NCI-H1105 treated with DMSO at 0.1 percent for 48 hours (cell line): ENCODE measurements at places on chromosomes 6 and 20.
A peak's percentile ranks its signal among the peaks of the same experiment; 100 is the strongest.

- DNase-seq, result no peak
These were observed 32.6 kb upstream of the TAB2 start for GRCh38 chr6:149284904-149285303.

DNA sequence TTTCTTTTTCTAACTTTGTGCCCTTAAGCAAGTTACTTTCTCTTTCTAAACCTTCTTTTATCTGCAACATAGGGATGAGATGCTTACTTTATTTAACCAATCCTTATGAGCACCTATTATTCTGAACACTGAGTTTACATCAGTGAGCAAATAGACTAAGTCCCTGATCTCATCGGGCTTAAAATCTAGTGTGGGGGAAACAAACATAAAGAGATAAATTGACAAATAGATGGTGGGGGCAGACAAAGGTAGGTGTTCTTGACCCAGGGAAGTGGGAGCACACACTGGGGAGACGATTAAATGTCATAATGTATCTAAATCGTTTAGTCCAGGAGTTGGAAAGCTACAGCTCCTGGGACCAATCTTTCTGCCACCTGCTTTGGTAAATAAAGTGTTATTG, 129.6 kb downstream of the TFAP2C start:
- DNase-seq, result no peak

GRCh38 chr20:1803932-1804501, 91.2 kb upstream of the SIRPA start:
- peak; percentile 38 for DNase-seq

DNA sequence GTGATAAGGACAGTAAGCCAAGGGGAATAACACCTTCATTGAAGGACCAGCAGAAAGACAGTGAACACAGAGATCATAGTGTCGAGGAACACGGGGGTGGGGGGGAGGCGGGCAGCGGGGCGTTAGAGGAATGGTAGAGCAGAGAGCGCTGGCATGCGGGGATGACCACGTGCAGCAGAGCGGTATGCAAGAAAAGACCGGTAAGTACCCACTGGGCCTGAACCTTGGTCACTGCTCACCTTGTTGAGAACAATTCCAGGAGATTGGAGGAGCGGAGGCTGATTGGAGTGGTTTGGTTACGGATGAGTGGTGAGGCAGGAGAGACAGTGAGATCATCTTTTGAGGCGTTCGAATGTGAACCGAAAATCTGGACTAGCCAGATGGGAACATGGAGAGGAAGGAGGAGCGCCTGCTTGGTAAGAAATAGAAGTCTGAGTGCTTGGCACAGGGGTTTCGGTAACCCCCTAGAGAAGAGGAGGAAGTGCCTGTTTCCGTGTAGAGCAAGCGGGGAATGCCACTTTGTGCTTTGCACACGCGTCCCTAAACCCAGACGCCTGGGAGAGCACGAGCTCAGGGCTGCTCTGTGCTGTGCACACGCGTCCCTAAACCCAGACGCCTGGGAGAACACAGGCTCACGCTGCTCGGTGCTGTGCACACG, 70.0 kb downstream of the FAM120B start:
- no peak for DNase-seq

DNA sequence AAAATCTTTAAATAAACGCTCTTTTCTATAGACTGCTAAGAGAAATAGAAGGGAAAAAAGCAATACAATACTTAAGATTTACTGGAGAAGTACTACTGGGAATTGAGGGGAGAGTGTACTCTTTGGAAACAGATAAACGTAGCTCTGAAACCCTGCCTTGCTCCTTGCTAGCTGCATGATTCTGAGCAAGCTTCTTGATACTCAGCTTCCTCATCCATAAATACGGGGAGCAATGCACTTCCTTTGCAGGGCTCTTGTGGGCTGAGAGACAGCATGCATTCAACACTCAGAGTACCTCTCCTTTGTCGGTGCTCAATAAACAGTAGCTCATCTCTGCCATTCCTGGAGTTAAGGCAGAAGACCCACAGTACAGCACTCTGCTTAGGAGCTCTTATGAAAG, 159.7 kb downstream of the BTBD9 start:
- DNase-seq, result no peak

DNA sequence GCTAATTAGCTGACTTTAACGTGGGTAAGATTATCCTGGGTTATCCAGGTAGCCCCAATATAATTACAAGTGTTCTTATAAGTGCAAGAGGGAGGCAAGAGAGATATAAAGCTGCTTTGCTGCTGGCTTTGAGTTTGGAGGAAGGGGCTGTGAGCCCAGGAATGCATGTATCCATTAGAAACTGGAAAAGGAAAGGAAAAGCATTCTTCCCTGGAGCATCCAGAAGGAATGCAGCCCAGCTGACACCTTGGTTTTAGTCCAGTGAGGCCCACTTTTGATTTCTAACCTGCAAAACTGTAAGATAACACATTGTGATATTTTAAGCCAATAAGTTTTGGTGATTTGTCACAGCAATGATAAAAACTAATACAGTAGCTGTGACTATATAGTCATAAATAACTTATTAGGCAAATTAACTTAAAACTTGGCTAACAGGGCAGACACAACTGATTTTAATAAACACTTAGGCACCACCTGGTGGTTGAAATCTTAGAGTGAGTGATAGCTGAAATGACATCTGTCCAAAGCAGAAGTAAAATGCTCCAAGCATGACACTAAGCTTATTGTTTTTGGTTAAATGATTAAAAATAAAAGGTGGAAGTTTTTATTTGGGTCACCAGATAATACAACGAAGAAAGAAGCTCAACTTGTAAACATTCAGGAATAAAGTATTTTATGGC, 35.6 kb downstream of the ADGRF4 start:
- DNase-seq, result peak; percentile 22

DNA sequence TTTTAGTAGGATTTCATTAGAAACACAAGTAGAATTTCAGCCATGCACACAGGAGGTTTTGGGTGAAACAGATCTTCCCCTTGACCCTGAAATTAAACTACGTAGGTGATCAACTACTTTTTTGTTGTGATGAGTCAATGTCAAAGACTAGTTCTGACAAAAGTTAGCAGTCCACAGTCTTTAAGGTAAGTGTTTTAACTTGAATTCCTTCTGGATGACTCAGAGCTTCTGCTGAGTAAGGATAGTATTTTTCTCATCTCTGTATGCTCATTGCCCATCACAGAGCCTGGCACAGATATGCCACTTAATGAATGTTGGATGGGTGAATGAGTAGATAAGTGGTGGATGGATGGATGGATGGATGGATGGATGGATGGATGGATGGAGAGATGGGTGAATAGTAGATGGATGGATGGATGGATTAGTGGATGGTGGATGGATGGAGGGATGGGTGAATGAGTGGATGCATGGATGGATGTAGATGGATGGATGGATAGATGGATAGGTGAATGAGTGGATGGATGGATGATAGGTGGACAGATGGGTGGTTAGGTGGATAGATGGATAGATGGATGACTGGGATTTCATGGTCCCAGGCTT, 165.3 kb downstream of the ZMYND8 start:
- DNase-seq, result no peak

GRCh38 chr6:5941188-5941587, 65.5 kb downstream of the NRN1 start:
- DNase-seq, result no peak

GRCh38 chr6:84018453-84019061, 15.0 kb upstream of the MRAP2 start:
- DNase-seq, result no peak

- peak; percentile 43 for DNase-seq
These were observed 26.7 kb downstream of the MDN1 start for GRCh38 chr6:89792881-89793280.

GRCh38 chr20:62305149-62305764, 2.5 kb downstream of the ADRM1 start:
- no peak for DNase-seq

GRCh38 chr6:15316754-15317153, 70.9 kb downstream of the JARID2 start:
- no peak for DNase-seq

GRCh38 chr6:20092071-20092566, 120.2 kb downstream of the MBOAT1 start:
- DNase-seq, result peak; percentile 66

DNA sequence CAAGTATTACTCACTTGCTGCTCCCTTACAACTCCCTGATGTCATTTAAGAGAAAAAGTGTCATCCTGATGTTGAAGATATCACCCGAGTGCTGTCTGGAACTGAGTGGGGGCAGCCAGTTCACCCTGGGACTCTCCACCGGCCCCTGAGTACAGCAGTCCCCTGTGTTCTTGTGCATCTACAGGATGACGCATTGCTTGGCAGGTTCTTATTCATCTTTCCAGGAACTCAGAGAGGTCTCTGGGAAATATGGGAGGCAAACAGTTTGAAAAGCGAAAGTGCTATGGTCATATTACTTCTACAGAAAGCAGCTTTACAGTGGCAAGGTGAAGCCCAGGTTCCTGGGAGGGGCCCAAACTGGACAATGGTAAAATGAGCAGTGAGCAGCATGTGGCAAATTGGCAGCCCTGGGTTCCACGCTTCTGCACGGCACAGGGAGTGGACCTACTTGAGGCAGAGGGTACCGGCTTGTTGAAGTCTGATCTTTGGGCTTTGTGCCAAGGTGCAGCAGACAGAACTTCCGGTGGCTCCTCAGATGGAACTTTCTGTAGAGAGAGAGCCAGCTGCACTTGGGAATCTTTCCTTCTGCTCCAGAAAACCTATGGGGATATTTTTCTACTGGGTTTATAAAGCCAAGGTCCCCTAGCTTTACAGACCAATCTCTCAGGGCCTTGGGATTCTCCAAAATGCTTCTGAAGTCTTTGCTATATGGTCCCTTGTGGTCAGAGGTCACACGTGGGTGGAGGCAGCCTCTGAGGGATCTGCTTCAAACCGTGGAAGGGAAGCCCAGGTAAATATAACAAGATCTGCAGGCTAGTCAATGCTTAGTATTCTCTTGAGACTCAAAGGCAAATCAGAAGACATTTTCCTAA, 128.3 kb downstream of the MAP3K7 start:
- no peak for DNase-seq

DNA sequence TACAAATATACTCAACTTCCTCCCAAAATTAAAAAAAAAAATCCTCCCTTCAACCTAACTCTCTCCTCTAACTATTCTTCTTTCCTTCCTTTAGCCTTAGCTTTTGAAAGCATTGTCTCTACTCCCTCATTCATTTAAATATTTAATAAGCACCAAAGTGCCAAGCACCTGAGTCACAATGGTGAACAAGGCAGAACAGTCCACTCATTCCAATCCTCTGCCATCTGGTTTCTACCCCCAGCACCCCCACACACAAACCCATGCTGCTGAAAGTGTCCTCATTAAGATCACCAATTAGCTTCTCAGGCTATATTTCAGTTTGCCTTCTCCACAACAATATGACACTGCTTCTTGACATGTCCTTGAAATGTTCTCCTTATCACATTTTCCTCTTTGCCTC, 76.3 kb downstream of the DTNBP1 start:
- DNase-seq, result no peak

- peak; percentile 4 for DNase-seq
These were observed 107.7 kb downstream of the FOXF2 start for GRCh38 chr6:1496836-1497760.

- no peak for DNase-seq
These were observed 1078.2 kb downstream of the EPHA7 start for GRCh38 chr6:92341201-92341600.

DNA sequence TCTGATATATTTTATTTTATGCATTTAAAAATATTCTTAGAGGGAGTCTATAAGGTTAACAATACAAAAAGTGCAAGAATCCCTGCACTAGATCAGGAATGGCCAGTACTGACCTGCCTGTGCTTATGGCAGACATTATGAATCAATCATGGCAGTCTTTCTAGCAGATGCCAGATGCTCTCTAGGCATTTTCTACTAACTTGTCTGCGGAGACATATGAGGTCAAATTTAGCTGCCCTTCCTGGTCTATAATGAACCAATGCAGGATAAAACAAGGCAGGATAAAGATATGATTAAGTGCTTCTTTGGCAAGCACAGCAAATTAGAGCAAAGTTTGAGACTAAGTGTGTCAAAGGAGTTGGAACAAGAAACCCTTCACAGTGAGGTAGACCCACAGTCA, 46.6 kb upstream of the RNF24 start:
- no peak for DNase-seq

- DNase-seq, result peak; percentile 59
These were observed 34.1 kb upstream of the HLA-DQB1 start for GRCh38 chr6:32700391-32701040.

DNA sequence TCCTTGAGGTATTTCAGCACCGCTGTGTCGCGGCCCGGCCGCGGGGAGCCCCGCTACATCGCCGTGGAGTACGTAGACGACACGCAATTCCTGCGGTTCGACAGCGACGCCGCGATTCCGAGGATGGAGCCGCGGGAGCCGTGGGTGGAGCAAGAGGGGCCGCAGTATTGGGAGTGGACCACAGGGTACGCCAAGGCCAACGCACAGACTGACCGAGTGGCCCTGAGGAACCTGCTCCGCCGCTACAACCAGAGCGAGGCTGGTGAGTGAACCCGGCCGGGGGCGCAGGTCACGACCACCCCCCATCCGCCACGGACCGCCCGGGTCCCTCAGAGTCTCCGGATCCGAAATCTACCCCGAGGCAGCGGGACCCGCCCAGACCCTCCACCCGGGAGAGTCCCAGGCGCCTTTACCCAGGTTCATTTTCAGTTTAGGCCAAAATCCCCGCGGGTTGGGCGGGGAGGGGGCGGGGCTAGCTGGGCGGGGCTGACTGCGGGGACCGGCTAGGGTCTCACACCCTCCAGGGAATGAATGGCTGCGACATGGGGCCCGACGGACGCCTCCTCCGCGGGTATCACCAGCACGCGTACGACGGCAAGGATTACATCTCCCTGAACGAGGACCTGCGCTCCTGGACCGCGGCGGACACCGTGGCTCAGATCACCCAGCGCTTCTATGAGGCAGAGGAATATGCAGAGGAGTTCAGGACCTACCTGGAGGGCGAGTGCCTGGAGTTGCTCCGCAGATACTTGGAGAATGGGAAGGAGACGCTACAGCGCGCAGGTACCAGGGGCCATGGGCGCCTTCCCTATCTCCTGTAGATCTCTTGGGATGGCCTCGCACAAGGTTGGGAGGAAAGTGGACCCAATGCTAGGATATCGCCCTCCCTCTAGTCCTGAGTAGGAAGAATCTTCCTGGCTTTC, 693 bp downstream of the HLA-F start:
- DNase-seq, result no peak

GRCh38 chr6:155228546-155229166, 35.2 kb upstream of the CLDN20 start:
- no peak for DNase-seq

DNA sequence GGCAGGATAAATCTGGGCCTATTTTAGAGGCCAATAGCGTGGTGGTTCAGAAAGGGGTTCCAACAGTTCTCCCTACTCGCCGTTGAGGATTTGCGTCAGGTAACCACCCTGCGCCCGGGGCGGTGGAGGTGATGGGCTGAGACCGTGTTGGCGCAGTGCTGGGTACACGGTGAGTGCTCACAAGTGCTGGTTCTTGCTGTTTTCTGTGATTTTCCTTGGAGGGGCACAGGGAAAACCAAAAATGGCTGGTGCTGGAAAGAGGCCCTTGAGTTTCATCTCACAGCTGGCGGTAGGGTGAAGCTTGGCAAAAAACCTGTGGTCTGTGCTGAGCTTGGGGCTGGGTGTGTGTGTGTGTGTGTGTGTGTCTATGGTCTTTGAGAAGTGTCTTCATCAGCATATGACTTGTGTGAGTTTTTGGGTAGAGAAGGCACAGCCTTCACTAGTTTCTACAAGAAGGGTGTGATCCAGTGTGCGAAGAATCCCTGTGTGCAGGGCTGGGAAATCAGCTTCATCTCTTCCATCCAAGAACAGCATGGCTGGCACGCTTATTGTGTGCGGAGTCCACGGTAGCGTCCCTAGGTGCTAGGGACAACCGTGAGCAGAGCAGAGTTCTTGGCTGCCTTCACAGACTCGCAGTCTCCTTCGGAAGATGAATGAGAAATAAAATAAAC, 35.3 kb upstream of the SCRT2 start:
- DNase-seq, result no peak
